ENCODE measurements at places on chromosomes 4 and X. TPM values are rescaled to one million over a fixed set of nuclear protein-coding genes. Genes with fewer than 3 reads are reported as not detected.

Gene ZAR1
- total RNA-seq, result not detected

Gene S100P
- total RNA-seq, result 144 TPM

Gene ZXDA
- total RNA-seq, result 1.8 TPM

Gene ADGRG4
- not detected for total RNA-seq

Gene CCDC149
- 2.4 TPM for total RNA-seq

Gene PPP1R2C
- not detected for total RNA-seq

Gene DCAF4L1
- 0.14 TPM for total RNA-seq

Gene KLF8
- 0.02 TPM for total RNA-seq

Gene SPANXA2
- 0.20 TPM for total RNA-seq

Gene RNF150
- 0.25 TPM for total RNA-seq

Gene NR3C2
- 0.08 TPM for total RNA-seq

Gene GABRG1
- total RNA-seq, result not detected

Gene TMEM271
- not detected for total RNA-seq

Gene PROM1
- total RNA-seq, result 0.56 TPM

Gene DIPK2B
- total RNA-seq, result not detected

Gene KIAA1210
- total RNA-seq, result not detected

Gene GJB1
- not detected for total RNA-seq

Gene LETM1
- total RNA-seq, result 28.2 TPM

Gene PABPC5
- total RNA-seq, result not detected

Gene PAGE2B
- total RNA-seq, result not detected

Gene ZFYVE28
- total RNA-seq, result 2.6 TPM

Gene PARM1
- 0.55 TPM for total RNA-seq

Gene CXCL10
- 0.20 TPM for total RNA-seq

Gene SYN1
- 0.25 TPM for total RNA-seq

Gene KCNE5
- 0.20 TPM for total RNA-seq

Gene CSAG1
- total RNA-seq, result not detected

Gene FABP2
- total RNA-seq, result not detected

Gene MAGEA2
- 0.07 TPM for total RNA-seq

Gene SSX2B
- not detected for total RNA-seq

Gene RAB33B
- total RNA-seq, result 3.2 TPM

Gene MAGEA9B
- not detected for total RNA-seq

Gene TMEM35A
- total RNA-seq, result not detected

Gene HHIP
- total RNA-seq, result 0.60 TPM

Gene CENPI
- 9.9 TPM for total RNA-seq

Gene CT45A5
- total RNA-seq, result not detected

Gene LPAR4
- not detected for total RNA-seq

Gene HPF1
- 14.9 TPM for total RNA-seq

Gene SYTL4
- 3.7 TPM for total RNA-seq

Gene GPR173
- total RNA-seq, result 0.02 TPM

Gene AIMP1
- 41.7 TPM for total RNA-seq

Gene NHSL2
- total RNA-seq, result 0.22 TPM

Gene TMEM150C
- 0.77 TPM for total RNA-seq

Data from A549 treated with Hydrocortisone at 1 μM for 4 hours (cell line).